GM18507 (cell line): ENCODE measurements at places on chromosomes 2 and 18.

GRCh38 chr2:95761556-95761955 is 169.8 kb downstream of the TRIM43 start:
- no peak for DNase-seq

GRCh38 chr2:11837875-11838734 is 91.7 kb downstream of the LPIN1 start:
- DNase-seq: no peak

GRCh38 chr2:85238607-85239006 is 89.2 kb downstream of the TGOLN2 start:
- DNase-seq: no peak

- peak; percentile 17 for DNase-seq
Observed at GRCh38 chr18:24246143-24246542, 107.3 kb downstream of the CABYR start.

GRCh38 chr18:31596081-31596872 is 4.6 kb downstream of the TTR start:
- no peak for DNase-seq

DNA sequence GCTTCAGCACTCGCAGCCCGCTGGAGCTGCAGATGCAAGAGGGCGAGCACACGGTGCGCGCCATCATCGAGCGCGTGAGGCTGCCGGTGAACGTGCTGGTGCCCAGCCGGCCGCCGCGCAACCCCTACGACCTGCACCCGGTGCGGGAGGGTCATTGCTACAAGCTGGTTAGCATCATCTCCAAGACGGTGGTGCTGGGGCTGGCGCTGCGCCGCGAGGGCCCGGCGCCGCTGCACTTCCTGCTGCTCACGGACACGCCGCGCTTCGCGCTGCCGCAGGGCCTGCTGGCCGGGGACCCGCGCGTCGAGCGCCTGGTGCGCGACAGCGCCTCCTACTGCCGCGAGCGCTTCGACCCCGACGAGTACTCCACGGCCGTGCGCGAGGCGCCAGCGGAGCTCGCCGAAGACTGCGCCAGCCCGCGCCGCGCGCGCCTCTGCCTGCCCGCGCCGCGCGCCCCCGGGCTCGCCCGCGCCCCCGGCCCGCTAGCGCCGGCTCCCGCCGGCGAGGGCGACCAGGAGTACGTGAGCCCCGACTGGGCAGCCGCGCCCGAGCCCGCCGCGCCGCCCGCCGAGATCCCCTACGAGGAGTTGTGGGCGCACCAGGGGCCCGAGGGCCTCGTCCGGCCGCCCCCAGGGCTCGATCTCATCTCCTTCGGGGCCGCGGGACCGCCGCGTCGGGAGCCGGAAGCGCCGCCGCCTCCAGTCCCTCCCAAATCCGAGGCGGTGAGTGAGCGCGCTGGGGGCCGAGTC is 11.8 kb downstream of the GAREM2 start:
- DNase-seq: peak; percentile 90

- no peak for DNase-seq
Observed at GRCh38 chr2:237863689-237864443, 4.4 kb downstream of the RAMP1 start.

DNA sequence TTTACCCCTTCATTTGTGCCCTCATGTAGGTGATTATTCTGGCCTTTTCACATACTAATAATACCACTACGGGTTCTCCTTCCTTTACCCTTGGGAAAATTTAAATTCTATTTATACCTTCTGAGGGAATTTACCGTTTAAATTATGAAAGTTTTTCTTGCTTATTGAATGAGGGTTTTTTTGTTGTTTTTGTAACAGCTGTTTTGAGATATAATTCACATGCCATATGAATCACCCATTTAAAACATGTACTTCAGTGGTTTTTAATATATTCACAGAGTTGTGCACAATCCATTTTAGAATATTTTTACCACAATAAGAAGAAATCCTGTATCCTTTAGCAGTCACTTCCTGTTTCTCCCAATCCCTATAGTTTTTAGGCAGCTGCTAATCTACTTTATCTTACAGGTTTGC is 54.7 kb downstream of the EML4 start:
- DNase-seq: no peak

DNA sequence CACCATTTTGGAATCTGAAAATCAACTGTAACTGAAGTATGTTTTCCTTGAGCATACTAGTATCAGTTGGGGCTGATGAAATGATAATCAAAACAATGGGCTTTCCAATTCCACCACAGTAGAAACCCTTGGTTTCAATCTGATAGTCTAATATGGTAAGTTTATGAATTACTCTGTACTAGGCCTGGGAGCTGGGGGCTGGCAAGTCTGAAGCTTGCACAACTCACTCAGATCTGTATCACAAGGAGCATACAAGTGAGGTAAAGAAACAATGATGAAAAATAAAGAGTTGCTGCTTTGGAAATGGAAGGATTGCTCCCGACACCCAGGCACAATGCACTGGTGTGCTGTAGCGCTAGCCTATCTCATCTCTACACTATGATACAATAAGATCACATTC is 19.4 kb downstream of the ZEB2 start:
- no peak for DNase-seq

GRCh38 chr18:10076502-10077030 is 162.8 kb downstream of the VAPA start:
- DNase-seq: no peak

GRCh38 chr2:58494071-58494501 is 253.0 kb upstream of the FANCL start:
- no peak for DNase-seq

GRCh38 chr2:120345608-120346007 is 328 bp upstream of the INHBB start:
- no peak for DNase-seq

DNA sequence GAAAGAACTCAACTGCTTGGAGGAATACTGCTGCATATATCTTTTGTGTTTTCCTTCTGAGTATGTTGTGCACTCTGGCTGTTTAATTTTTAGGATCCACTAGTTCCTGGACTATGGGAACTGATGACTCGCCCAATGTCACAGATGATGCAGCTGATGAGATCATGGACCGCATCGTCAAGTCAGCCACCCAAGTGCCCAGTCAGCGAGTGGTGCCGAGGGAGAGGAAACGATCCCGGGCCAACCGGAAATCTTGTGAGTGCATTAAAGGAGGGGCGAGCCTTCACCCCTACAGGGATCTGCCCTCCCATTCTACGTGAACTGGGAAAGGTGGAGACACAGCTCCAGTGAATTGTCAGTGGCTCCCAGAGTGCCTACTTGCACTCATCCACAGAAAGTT is 59.6 kb downstream of the TPGS2 start:
- no peak for DNase-seq

DNA sequence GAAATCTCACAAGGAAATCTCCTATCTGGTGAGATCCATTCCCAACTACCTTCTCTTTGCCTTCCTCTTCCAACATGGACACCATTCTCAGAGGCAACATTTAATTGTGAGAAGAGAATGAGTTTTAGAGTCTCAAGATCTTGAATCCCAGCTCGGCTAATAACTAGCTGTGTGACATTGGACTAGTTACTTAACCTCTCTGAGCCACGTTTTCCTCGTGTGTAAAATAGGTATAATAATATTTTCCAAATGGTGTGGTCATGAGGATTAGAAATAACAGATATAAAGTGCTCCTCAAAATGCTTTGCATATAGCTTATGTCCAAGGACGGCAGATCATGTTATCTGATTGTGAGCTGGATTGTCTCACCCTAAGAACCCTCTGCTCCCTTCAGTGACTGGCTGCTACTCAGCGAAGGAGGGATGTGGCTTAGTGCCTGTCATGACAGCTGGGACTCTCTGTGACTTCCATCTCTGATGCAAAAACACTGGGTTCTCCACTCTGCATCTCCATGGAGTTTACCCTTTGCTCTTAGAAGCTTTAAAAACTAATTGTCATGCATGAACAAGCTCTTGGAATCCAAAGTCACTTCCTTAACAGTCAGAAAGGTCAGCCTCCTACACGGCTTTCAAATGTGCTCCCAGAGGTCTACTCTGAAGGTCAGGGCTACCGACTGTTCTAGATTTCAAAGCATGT is 38.4 kb upstream of the MRPL19 start:
- no peak for DNase-seq

DNA sequence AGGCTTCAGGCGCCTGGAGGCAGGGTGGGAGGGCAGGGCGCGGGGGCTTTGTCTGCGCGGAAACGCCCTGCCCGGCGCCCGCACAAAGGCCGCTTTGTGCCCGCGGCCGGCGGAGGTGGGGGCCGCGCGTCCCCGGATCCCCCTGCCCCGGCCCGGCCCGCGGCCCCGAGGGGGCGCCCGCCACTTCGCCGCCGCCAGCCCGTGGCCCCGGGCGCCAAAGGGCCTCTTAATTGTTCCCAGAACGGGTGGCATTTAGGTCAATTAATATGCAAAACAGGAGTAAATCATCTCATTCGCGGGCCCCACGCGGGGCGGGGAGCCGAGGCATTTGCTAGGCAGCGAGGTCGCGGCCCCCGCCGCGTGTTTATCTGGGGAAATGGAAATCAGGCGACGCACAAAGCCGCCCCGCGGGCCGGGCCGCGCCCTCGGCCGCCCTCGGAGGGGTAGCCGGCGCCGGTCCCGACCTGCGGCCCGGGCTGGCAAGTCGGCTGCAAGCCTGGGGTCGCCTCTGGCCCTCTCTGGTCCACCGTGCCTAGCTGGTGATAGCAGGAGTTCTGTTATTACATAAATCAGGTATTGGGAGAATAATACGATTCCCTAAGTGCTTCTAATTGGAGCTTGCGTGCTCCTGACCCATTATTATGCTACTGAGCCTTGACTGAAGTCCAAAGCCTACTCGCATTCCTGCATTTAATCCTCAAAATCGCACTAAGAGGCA is 148.2 kb upstream of the GLI2 start:
- DNase-seq: no peak

- DNase-seq: no peak
Observed at GRCh38 chr2:133888621-133889219, 320.5 kb upstream of the NCKAP5 start.

DNA sequence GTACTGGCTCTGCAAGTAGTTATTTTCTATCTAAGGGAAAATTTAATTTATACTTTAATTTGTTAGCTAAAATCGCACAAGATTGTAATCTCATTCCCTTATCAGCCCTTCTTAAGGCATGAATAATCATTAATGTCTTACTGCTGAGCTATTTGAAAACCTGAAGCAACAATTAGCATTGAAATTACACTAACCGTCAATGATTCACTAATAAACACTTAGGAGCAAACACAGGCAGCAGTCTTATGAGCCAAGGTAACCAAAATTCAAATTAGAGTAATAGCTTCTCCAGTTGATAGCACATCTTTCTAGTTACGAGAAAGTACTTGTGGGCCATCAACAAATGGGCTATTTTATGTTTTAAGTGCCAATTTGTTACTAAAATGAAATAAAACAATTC is 1289.7 kb downstream of the LRP1B start:
- no peak for DNase-seq

GRCh38 chr18:49833814-49834213 is 20.5 kb upstream of the ACAA2 start:
- DNase-seq: no peak

- DNase-seq: no peak
Observed at GRCh38 chr2:234991793-234992192, 40.0 kb downstream of the SH3BP4 start.

DNA sequence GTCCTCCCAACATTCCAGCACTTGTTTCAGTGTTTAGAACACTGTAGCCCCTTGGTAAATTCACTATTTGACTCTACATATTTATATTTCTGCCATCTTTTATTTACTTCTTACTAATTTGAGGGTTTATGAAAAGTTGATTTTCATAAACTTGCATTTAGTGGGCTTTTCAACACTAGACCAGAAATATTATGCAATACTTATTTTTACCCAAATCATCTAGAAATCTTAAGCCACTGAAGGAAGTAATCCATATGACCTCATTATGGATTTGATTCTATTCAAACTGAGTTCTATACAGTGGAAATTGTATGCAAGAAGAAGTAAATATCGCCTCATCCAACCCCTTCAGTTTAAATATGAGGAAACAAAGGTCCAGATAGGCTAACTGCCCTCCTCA is 92.6 kb upstream of the VRK2 start:
- no peak for DNase-seq

- DNase-seq: peak; percentile 17
Observed at GRCh38 chr2:190781604-190782198, 98.9 kb upstream of the GLS start.

DNA sequence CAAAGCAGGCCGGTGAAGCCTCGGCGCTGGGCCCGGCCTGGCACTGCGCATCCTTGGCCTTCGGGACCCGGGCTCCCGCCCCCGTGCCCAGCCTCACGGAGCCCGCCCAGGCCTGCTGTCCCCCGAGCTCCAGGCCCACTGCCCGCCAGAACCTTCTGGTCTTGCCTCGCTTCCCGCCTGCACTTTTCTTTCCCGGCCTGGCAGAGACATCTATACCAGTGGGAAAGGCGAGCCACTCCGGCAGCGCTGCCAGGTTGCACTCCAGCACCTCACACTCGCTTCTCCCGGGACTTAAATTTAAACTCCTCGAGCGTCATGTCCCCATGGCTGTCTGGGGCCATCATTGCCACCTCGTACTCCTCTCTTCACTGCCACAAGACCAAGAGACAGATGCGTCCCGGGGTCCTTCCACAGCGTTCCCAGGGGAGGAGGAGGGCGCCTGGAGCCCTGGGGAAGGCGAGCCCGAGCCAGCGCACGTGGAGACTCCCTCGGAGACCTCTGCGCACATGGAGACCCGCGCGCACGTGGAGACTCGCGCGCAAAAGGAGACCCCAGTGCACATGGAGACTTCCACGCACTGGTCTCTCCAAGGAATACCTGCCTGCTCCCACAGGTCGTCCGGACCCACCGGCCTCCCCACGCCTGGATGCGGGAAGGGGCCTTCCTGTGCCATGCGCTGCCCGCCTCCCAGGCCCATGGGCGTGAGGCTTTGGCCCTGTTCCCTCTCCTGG is 253.1 kb upstream of the SALL3 start:
- DNase-seq: no peak

DNA sequence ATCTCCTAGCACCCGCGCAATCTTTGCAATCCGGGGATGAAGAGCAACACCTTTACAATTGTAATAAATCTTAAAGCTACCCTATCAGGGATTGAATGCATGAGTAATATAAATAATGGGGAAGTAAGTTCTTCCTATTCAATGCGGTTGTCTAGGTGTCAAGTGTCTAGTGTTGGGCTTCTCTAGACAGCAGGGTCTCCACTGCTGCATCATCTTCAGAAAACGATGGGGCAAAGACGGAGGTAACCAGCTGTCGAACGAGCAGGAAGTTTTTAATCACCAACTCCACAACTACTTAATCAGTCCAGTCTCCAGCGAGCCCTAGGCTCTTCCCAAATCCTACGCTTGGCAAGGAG is 573 bp downstream of the STAM2 start:
- DNase-seq: no peak

- no peak for DNase-seq
Observed at GRCh38 chr2:180747728-180748127, 232.7 kb upstream of the UBE2E3 start.

- no peak for DNase-seq
Observed at GRCh38 chr2:207416111-207416510, 113.7 kb upstream of the CREB1 start.

DNA sequence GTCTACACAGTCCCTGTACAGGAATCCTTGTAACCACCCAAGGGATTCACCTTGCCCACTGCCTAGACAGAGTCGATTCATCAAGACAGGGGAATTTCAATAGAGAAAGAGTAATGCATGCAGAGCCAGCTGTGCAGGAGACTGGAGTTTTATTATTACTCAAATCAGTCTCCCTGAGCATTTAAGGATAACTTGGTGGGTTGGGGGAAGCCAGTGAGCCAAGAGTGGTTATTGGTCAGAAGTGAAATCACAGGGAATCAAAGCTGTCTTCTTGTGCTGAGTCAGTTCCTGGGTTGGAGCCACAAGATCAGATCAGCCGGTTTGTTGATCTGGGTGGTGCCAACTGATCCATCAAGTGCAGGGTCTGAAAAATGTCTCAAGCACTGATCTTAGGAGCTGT is 17.8 kb upstream of the FAM98A start:
- DNase-seq: no peak

- DNase-seq: no peak
Observed at GRCh38 chr2:127305990-127306585, 12.1 kb upstream of the ERCC3 start.
